Stimulated activated naive CD4-positive, alpha-beta T cell (primary cell): ENCODE measurements at places on chromosomes 6 and 20.

DNA sequence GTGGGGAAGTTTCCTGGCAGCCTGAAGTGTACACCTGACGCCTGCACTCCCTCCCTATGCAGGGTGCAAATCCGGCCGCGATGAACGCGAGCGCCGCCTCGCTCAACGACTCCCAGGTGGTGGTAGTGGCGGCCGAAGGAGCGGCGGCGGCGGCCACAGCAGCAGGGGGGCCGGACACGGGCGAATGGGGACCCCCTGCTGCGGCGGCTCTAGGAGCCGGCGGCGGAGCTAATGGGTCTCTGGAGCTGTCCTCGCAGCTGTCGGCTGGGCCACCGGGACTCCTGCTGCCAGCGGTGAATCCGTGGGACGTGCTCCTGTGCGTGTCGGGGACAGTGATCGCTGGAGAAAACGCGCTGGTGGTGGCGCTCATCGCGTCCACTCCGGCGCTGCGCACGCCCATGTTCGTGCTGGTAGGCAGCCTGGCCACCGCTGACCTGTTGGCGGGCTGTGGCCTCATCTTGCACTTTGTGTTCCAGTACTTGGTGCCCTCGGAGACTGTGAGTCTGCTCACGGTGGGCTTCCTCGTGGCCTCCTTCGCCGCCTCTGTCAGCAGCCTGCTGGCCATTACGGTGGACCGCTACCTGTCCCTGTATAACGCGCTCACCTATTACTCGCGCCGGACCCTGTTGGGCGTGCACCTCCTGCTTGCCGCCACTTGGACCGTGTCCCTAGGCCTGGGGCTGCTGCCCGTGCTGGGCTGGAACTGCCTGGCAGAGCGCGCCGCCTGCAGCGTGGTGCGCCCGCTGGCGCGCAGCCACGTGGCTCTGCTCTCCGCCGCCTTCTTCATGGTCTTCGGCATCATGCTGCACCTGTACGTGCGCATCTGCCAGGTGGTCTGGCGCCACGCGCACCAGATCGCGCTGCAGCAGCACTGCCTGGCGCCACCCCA, 1.2 kb downstream of the GPR6 start:
- no peak for DNase-seq

DNA sequence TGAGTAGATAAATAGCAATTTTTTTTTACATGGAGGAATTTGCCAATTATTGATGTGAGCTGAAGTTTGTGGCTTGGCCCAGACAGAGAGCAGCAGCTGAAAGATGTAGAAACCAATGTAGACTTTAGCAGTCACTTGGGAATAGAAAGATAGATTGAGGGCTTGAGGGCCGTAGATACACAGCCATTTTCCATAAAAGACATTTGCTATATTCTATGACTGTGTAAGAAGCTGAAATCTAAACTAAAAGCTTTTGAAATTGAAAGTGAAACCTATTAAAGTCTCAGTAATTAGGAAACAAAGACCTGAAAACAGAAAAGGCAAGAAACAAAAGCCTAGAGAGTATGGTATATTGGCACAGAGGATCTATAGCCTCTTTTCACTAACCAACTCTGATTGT, 332.7 kb downstream of the CENPW start:
- no peak for DNase-seq

DNA sequence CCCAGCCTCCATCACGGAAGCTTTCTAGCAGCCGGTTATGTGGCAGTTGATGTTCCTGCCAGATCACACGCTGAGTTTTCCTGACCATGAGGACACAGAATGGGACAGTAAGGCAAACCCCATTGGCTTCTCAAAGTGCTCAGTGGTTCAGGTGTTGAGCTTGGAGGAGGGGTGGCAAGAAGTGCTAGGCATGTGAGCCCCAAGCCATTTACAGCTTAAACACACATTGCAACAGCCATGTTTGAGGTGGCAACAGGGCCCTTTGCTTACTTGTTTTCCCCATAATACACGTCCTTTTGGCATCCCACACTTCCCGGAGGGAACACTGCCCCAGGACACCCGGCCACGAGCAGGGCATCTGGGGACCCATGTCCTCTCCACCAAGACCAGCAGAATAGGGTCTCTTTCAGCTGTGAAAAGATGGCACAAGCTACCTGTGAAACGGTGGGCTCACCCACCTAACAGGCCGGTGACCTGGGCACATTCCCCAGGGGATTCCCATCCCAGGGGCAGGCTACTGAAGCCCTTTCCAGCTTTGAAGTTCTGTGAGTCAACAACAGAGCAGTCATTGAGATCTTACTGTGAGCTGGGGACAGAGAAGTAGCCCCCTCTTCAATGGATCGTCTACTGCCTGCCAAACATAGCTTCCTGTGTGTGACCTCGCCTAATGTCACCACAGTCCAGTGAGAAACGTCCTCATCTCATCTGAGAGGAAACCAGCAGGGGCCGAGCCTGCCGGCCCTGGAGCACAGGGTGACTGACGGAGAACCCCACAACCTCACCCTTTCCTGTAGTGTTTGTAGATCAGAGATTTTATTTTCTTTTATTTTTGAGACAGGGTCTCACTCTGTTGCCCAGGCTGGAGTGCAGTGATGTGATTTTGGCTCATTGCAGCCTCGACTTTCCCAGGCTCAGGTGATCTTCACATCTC, 4.0 kb upstream of the TLDC2 start:
- no peak for DNase-seq

GRCh38 chr6:64622944-64623343, 987.3 kb downstream of the PHF3 start:
- no peak for DNase-seq

DNA sequence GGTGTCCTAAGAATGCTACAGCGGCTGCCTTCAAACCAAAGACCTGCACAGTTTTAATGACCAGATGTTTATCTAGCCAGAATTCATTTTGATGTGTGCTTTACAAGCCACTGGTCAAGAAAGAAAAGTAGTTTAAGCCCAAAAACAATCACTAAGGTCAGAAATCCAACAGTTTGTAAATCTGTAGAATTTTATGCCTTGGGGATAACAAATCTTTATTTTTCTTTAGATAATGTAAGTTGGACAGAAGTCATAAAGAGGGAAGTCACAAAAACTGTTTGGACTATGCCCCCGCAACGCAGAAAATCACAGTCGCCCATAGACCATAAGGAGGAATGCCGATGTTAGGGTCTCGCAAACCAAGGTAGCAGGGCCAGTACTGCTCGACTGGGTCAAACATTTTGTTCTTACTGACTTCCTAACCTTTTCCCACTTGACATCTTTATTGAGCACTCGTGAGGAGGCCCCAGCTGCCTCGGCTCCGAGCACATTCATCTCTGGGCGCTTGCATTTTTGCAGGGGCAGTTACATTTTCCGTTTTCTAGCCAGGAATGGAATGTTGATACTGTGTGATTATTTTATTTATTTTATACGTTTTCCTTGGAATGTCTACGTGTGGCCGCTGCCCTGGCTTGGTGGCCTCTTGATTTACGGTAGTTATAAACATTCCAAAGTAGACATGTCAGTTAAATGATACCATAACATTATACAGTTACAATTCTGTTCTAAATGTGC, 56.7 kb upstream of the APCDD1L start:
- no peak for DNase-seq

GRCh38 chr6:140879946-140880345, 1252.8 kb upstream of the GJE1 start:
- no peak for DNase-seq

DNA sequence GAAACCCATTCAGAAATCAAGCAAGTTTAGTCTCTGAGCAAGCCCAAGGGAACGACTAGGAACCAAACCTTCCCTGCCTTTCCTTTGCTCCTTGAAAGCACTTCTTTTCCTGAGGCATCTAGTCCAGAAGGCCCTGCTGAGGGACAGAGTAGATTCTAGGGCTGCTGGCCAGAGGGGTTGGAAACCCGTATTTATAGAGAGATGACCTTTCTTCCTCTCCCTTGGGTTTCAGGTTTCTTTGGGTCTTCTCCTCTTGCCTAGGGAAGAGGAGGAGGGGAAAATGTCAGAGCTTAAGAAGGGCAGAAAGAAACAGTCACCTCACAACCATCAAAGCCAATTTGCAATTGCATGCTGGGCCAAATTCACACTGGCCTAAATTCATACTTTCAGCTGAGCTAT, 5.8 kb downstream of the APOBEC2 start:
- DNase-seq: no peak

- no peak for DNase-seq
These were observed 292.0 kb upstream of the JARID2 start for GRCh38 chr6:14953836-14954235.

- peak; percentile 11 for DNase-seq
These were observed 398.8 kb downstream of the ESR1 start for GRCh38 chr6:152206072-152206818.

GRCh38 chr20:39268981-39269461, 306.9 kb downstream of the DHX35 start:
- DNase-seq: no peak

GRCh38 chr6:132011582-132011981, 60.4 kb upstream of the CCN2 start:
- DNase-seq: no peak

GRCh38 chr6:97059473-97059872, 134.9 kb downstream of the KLHL32 start:
- DNase-seq: no peak

GRCh38 chr20:52948491-52948890, 23.7 kb upstream of the TSHZ2 start:
- DNase-seq: no peak

- DNase-seq: no peak
These were observed 2.8 kb downstream of the CDH22 start for GRCh38 chr20:46305331-46305972.

DNA sequence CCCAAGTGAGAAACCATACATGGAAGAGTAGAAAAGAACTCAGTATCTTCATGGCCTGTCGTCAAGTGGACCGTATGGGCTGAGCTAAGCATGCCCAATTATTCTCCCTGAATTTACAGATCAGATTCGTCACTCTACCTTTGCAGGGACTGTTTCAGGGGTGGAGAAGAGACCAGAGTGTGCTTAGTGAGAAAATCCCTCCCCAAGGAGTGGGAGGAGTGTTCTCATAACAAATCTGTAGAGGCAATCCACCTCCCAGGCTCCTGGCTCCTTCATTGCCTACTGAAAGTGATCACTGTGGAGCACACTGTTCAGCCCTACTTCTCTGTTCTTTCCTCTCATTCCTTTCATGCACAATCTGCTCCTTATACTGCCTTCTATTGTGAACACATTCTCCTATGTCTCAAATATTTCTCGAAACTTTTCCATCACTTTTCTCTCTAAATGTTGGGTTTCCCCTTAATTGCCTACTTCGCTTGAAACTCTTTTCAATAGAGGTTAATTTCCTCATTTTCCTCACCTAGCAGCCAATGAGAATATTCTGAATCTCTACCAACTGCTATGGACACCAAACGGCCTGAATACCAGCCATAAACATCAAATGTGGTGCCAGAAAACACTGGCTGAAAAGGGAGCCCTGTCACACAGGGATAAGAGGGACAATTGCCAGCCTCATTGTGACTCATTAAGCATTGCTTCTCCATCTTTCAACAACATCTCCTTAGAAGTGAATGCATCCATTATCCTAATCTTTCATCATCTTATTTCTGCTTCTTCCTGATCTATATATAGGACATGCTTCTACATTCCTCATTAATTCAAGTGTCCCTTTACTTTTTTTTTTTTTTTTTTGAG, 398.3 kb downstream of the UTRN start:
- no peak for DNase-seq

- no peak for DNase-seq
These were observed 833 bp downstream of the RAB5IF start for GRCh38 chr20:36606158-36607066.

- DNase-seq: no peak
These were observed 28.4 kb downstream of the UQCC2 start for GRCh38 chr6:33683051-33683571.

DNA sequence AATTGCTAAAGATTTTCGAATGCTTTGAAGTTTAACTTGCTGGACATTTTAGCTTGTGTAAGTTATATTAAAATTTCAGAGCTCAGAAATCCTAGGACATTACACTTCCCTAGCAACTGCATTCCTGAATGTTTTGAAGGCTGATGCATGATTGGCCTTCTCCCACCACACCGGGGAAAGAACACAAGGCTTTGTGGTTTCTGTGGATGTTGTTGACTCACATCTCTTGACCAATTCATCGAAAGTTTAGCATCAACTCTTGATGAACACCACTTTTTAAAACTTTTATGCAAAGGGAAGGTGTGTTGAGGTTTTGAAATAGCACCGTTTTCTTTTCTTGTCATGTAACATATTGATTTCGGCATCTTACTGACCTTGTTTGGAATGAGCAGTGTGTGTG, 81.1 kb downstream of the RIMS1 start:
- no peak for DNase-seq
